ENCODE measurements at places on chromosomes 7 and 10. TPM values are rescaled to one million over a fixed set of nuclear protein-coding genes. Genes with fewer than 3 reads are reported as not detected.

GRCh38 chr10:112848868-112849430, 101.1 kb upstream of the TCF7L2 start:
- DNase-seq = no peak

DNA sequence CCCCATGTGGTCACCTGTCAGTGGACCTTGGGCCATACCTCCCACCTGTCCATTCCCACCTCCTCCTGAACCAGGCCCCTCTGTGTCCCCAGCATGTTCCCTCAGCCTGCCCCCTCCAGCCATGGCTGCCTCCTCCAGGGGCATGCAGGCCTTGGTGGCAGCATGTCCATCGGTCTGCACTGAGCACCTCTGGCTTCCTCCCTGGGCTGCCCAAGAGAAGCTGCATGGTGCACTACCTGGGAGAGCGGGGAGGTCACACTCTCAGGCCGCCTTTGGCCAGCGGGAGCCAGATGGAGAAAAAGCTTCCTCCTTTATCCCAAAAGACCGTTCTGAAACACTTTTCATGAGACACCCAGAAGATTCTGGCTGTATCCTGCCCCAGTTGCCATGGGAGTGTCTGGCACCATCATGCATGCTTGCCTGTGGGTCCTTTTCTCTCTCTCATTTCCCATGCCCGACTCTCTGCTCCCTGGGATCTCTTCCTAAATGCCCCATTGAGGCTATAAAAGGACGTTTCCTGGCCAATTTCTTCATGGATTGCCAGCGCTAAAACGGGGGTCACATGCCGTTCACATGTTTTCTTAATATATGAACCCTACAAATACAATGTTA, 45.5 kb upstream of the MGMT start:
- no peak for DNase-seq

DNA sequence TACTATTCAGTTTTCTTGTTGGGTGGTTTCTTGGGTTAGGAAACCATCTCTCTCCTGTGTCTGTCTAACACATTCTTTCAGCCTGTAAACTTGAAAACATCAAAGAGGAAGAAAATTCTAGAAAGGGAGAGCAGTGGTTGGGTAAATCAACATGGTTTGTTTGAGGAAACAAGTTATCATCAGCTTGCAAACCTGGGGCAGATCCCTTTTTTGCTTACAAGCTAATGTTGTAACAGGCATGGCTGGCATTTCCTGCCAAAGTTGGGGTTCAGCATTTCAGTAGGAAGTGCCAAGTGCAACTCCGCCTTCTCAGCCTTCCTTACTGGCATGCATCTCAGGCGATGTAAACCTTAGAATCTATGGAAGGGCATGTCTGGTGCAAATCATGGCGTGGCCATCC, 112.6 kb downstream of the EEPD1 start:
- DNase-seq = no peak

DNA sequence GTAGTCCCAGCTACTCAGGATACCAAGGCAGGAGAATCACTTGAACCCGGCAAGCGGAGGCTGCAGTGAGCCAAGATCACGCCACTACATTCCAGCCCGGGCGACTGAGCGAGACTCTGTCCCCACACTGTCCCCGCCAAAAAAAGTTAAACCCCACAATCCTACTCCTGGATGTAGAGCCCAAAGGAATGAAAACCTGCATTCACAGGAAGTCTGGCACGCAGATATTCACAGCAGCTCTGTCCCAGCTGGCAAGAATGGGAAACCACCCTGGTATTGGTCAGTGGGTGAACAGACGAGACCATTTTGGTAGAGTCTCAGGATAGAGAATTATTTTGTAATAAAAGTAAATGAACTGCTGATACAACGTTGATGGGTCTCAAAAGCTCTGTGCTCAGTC, 225.2 kb downstream of the MAD1L1 start:
- no peak for DNase-seq

DNA sequence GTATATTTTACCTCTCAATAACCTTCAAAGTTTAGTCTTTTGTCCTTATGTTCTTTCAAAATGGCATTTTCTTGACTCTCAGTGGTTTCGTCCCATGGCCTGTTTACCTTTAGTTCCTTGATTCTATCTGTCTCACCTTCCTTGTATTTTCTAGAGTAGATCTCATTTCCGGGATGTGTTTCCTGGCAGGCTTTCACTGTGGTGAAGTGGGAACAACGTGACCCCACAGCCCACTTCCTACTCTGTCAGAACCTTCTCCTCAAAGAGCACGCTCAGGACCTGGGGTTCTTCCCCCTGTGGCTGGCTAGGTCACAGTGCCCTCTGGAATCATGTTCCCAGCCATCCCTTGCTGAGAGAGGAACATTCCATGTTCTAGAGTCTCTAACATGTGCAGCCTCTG, 129.9 kb upstream of the ZNF32 start:
- no peak for DNase-seq

DNA sequence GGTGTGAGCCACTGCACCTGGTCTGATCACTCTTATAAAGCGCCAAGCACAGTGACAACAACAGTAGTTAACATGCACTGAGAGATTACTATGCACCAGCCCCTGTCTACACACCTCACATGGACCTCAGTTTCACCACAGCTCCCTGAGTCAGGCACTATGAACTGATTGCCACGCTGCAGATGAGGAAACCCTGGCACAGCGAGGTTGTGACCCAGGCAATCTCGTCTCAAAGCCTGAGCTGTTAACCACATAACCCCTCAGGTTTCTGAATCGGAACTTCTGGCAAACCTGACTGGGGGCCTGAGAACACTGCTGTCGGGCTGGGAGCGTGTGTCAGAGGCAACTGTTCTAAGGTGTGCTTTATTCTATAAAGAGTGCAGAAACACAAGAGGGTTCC, 150.8 kb downstream of the RNF216 start:
- DNase-seq = no peak

DNA sequence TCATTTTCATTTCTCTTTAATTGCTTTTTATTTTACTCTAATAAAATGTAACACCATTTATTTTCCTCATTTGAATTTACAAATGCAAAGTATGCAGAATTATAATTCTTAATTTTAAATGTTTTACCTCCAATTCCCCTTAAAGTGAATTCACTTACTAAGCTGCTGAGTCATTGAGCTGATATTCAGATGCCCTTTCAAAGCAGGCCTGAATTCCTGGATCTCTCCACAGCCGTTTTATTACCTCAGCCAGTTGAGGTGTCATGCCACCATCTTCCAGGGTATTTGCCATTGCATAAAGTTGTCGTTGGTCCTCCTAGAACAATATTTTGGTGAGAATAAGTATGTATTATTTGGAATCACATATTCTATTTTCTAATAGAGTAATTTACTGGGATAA, 33.2 kb downstream of the GNAT3 start:
- DNase-seq = no peak

GRCh38 chr10:68725016-68725415, 4.0 kb downstream of the CCAR1 start:
- no peak for DNase-seq

GRCh38 chr10:117927332-117927731, 119.4 kb downstream of the RAB11FIP2 start:
- no peak for DNase-seq

The CYP2E1 gene
- total RNA-seq = 1.1 TPM

The SDK1 gene
- total RNA-seq = 47.4 TPM

The PRF1 gene
- total RNA-seq = not detected

The GPRIN2 gene
- 12.9 TPM for total RNA-seq

The NPFFR1 gene
- 0.05 TPM for total RNA-seq
